ENCODE measurements at places on chromosomes 13 and 19. TPM values are rescaled to one million over a fixed set of nuclear protein-coding genes. Genes with fewer than 3 reads are reported as not detected.

FAM216B gene
- total RNA-seq = not detected

CACNG6 gene
- total RNA-seq = 12.1 TPM

KIR3DL2 gene
- total RNA-seq = not detected

CYP4F8 gene
- not detected for total RNA-seq

ZIM2 gene
- not detected for total RNA-seq

CEACAM20 gene
- total RNA-seq = not detected

SPATA13 gene
- total RNA-seq = 5.7 TPM

ZNF100 gene
- not detected for total RNA-seq

FFAR3 gene
- not detected for total RNA-seq

PRTN3 gene
- not detected for total RNA-seq

SULT2B1 gene
- 16.6 TPM for total RNA-seq

PROZ gene
- not detected for total RNA-seq

SOX21 gene
- 0.49 TPM for total RNA-seq

ADGRE3 gene
- total RNA-seq = not detected

SLC25A41 gene
- 0.18 TPM for total RNA-seq

FAM124A gene
- 3.2 TPM for total RNA-seq

MISP3 gene
- total RNA-seq = 3.9 TPM

HS6ST3 gene
- total RNA-seq = not detected

ZNF383 gene
- 6.5 TPM for total RNA-seq

KLK3 gene
- total RNA-seq = not detected

TFPT gene
- total RNA-seq = 22.3 TPM

ZNF534 gene
- not detected for total RNA-seq

FIZ1 gene
- total RNA-seq = 25.7 TPM

INSL3 gene
- total RNA-seq = 0.37 TPM

ZNF700 gene
- total RNA-seq = 0.22 TPM

CRLF1 gene
- total RNA-seq = 2.6 TPM

CCDC124 gene
- total RNA-seq = 120 TPM

EXOC3L2 gene
- 1.0 TPM for total RNA-seq

TJP3 gene
- 0.67 TPM for total RNA-seq

ZNF429 gene
- total RNA-seq = not detected

ZNF805 gene
- 2.6 TPM for total RNA-seq

UFM1 gene
- total RNA-seq = 39.1 TPM

SIGLEC10 gene
- not detected for total RNA-seq

AP1M1 gene
- total RNA-seq = 63.6 TPM

PRODH2 gene
- total RNA-seq = 0.38 TPM

SHANK1 gene
- 0.17 TPM for total RNA-seq

APOC4 gene
- total RNA-seq = not detected

PTPRH gene
- 5.8 TPM for total RNA-seq

ACER1 gene
- not detected for total RNA-seq

SIGLECL1 gene
- total RNA-seq = not detected

ZNF160 gene
- total RNA-seq = 9.0 TPM

IER2 gene
- total RNA-seq = 66.5 TPM

ERCC1 gene
- total RNA-seq = 148 TPM

CACNG7 gene
- 9.4 TPM for total RNA-seq

ZNF497 gene
- 1.8 TPM for total RNA-seq

CD79A gene
- total RNA-seq = 0.66 TPM

ZNF99 gene
- not detected for total RNA-seq

YJEFN3 gene
- 4.4 TPM for total RNA-seq

B3GNT8 gene
- not detected for total RNA-seq
